Activated gamma-delta T cell treated with anti-CD3 and anti-CD28 coated beads, Interleukin-2, amount 50 U/mL, for 16 hours (primary cell): ENCODE measurements at places on chromosomes 11 and 22.

GRCh38 chr11:10032935-10033334 is 261.1 kb downstream of the SBF2 start:
- DNase-seq: no peak

DNA sequence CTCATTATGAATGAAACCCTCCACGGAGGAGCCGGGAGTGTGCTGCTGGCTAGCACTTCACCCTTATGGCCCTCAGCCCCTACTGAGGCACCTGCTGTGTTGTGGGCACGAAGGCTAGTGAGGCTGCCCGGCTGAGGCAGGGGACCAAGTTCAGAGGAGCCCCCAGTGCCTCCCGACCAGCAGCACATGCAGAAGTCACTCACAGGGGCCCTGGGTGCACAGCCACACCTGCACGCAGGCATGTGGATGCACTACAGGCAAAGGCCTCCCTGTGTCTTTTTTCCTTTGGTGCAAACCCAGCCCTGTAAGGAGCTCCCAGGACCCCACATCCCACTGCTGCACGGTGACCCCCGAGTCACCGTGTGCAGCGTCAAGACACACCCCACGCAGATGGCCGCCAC is 261.5 kb downstream of the BRD1 start:
- no peak for DNase-seq

GRCh38 chr22:43275545-43276317 is 67.4 kb downstream of the SCUBE1 start:
- DNase-seq: no peak

DNA sequence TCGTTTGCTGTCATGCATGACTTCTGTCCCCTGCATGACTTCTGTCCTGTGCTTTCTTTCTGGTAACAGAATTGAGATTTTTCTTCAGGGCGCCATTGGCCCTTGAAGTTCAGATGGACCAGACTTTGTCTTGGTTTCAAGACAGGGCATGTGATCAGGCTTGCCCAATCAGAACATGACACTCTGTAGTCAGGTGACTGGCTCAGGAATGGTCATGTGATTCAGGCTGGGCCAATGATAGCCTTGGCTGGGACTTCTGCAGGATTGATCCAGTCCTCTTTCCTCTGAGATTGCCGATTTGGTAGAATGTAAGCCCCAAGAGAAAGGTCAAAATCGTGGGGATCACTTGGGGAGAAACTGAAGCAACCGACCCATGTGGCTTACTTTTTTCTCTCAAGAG is 90.5 kb upstream of the ALX4 start:
- DNase-seq: no peak

DNA sequence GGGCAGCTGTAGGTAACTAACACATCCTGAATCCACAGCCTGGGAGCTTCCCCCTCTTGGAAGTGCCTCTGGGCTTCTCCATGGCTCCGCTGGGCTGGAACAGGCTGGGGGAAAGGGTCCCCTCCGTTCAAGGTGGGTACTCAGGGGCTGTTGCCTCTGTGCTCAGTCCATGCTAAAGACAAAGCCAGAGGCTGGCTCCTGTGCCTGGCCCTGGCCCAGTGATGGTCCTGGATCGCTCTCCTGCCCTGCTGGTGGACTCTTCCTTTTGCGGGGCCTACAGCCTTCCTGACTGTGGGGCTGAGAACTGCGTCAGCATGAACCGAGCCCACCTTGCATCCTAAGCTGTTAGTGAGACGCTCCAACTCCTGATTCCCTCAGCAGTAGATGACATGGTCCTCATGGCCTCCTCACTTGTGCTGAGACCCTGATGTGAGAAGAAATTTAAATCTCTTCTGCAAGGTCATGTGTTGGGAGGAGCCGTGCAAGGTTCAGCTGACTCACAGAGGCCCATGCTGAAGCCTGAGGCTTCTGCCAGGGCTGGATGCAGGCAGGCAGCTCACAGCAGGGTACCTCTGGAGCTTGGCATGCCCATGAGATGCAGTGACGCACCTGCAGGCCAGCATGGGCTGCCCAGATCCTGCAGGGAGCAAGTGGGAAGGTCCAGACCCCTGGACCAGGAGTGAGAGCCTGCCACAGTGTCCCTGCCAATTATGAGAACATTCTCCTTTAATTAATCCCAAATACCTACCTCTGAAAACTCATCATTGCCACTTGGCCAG is 1285.5 kb downstream of the TBC1D22A start:
- DNase-seq: no peak

GRCh38 chr11:95353706-95354105 is 122.7 kb upstream of the SESN3 start:
- DNase-seq: no peak

GRCh38 chr22:29224859-29225410 is 19.2 kb downstream of the EMID1 start:
- no peak for DNase-seq
